ENCODE measurements at places on chromosomes 6 and 20.

DNA sequence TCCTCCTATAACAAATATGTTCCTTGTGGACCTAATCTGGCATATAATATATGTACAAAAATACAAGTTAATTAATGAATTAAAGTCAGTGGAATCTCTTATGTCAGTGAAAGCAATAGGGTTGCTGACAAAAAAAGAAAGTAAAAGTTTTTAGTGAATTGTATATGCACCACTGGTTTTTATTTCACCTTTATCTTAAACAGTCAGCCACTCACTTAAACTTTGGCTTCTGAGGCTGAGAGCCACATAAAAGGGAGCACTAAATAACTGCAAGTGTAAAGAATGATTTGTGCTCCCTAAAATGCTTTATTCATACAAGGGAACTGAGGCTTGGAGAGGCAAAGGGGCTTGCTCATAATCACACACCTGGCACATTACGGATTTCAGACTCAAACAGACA, 9.9 kb upstream of the F13A1 start:
- DNase-seq, result no peak

GRCh38 chr6:167238146-167238693, 52.9 kb upstream of the UNC93A start:
- no peak for DNase-seq

GRCh38 chr6:166969390-166970002, 13.1 kb upstream of the RNASET2 start:
- no peak for DNase-seq

DNA sequence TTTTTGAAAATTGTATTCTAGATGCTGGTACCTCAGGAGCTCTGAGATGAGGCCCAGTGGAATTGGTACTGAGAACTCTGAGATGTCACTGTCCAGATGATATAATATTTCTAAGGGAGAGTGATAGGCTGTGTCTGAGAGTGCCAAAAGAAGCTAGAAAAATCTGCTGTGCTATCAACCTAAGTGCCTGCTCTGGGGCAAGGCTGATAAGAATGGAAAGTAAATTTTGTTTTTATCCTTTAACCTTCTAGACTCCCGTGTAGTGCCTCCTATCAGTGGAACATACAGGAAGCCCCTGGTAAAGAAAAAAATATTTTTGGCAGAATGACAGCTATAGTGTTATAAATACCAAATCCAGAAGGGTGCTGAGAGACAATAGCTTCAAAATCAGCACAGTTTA, 348.2 kb downstream of the TFAP2B start:
- no peak for DNase-seq

All from CD4-positive, alpha-beta T cell treated with Interleukin-15 for 1 hour (primary cell).